ENCODE measurements at places on chromosomes 2 and 18.

DNA sequence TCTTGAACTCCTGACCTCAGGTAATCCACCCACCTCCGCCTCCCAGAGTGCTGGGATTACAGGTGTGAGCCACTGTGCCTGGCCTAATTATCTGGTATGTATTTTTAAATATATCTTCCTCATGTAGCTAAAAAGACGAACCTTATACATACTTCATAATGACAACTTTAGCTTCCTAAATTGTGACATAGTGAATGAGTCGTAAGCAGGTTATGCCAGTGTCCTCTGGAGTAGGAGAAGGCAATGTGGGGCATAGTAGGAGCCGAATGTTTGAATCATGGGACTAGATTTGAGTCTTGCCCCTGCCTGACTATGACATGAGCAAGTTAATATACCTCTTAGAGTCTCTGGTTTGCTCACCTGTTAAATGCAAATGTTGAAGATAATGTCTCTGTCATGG, 95.8 kb upstream of the FOSL2 start:
- peak; percentile 75 for DNase-seq

- no peak for DNase-seq
Observed at GRCh38 chr18:2906704-2907549, 60.1 kb downstream of the EMILIN2 start.

DNA sequence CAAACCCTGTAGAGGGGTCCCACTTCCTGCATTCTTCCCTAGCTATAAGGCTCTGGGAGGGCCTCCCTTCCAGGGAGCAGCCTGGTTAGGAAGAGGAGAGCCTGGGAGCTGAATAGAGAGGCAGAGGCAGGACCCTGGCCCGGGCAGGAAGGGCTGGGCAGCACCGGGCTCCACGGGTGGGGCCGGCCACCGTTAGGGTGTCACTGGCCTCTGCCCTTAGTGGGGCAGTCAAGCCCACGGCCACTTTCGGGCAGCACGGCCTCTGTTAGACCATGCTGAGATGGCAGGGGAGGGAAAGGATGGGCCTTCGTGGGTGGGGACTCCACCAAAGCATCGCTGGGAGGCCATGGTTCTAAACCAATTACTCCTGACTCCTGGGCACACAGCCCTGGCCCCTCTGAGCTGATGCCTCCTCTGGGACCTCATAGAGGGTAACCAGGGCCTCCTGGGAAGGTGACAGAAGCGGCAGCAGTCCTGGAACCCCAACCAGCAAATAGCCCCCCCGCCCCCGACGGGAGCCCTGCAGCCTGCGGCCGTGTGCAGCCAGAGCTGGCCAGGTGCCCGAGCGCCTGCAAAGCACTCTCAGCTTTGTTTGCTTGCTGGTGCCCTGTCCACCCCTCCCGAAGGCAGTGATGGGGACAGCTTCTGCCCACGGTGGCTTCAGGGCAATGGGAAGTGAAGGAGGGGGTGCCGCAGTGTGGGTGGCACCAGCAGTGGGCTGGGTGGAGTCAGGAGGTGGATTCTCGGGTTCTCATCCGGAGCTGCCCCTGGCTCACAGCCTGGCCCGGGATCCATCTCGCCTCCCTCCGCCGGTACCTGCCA, 16.3 kb upstream of the HPCAL1 start:
- no peak for DNase-seq

- DNase-seq = no peak
Observed at GRCh38 chr2:126659562-126660467, 3.9 kb downstream of the GYPC start.

- no peak for DNase-seq
Observed at GRCh38 chr2:144780983-144781382, 261.1 kb upstream of the ZEB2 start.

DNA sequence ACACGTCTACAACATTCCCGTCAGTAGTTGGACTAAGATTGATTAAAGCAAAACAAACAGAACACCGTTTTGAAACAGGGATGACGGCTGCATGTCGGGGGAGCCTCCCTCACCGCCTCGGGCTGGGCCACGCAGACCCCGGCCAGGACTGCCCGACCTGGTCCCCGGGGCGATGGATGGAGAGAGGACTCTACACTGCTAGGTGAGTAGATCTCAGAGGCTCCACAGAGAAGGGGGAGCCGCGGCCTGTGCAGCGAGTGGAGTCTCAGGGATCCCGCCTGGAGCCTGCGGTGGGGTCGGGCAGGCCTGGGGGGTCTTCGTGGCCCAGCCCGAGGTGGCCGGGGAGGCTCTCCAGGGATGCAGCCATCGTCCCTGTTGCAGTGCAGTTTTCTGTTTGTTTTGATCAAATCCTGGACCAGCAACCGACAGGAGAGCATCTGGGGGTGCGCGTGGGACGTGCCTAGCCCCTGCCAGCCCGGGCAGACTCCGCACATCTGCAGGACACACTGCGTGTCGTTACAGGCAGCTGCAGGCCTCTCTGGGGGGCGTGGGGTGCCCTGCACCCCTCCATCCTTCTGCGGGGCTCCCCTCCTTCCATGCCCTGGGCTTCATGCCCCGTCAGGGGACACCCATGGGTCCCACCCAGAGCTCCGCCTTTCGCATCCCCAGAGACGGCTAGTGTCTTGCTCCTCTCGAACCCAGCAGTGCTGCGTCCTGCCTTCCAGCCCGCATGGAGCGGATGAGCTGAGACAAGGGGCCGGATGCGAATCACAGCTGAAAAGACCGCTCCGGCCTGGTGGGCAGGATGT, 143.6 kb downstream of the RTP5 start:
- no peak for DNase-seq

- no peak for DNase-seq
Observed at GRCh38 chr2:62118160-62118559, 77.8 kb upstream of the B3GNT2 start.

- no peak for DNase-seq
Observed at GRCh38 chr2:229888031-229888430, 33.8 kb downstream of the TRIP12 start.

DNA sequence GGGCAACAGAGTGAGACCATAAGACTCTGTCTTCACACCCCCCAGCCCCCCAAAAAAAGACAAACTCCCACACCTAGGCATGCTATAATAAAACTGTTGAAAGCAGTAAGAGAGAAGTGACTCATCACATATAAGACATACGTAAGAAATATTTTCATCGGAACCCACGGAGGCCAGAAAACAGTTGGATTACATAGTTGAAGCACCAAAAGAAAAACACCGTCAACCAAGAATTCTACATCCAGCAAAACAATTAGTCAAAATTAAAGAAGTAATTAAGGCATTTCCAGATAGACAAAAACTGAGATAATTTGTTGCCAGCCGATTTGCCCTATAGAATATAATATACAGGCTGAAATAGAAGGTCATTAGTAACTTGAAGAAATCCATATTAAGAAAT, 128.7 kb downstream of the VAPA start:
- no peak for DNase-seq

GRCh38 chr2:202429164-202429980, 53.2 kb downstream of the BMPR2 start:
- peak; percentile 24 for DNase-seq

DNA sequence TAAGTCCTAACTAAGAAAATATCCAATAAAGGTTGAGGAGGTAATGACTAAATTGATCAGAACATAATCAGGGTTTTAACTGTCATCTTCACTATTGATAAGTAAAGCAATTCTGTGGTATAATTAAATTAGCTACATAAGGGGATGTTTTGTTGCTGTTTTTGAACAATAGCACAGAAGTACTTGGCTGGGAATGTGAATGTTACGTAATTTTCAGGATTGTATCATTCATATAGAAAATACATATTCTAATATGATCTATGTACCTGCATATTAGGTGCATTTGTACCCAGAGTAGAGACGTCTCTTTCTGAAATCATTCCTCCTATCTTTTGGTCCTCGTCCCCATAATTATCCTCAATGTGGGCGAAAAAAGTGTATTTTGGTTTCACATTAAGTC, 109.0 kb downstream of the PIEZO2 start:
- DNase-seq = no peak

- no peak for DNase-seq
Observed at GRCh38 chr2:241030333-241030680, 31.9 kb downstream of the SNED1 start.
